ENCODE measurements at places on chromosomes 5 and 9.

GRCh38 chr9:131257266-131258025, 18.9 kb downstream of the FAM78A start:
- no peak for DNase-seq

GRCh38 chr5:115028557-115028956, 141.2 kb downstream of the TRIM36 start:
- DNase-seq, result no peak

- DNase-seq, result no peak
Measured at GRCh38 chr9:137456864-137457405, 2.2 kb downstream of the NSMF start.

DNA sequence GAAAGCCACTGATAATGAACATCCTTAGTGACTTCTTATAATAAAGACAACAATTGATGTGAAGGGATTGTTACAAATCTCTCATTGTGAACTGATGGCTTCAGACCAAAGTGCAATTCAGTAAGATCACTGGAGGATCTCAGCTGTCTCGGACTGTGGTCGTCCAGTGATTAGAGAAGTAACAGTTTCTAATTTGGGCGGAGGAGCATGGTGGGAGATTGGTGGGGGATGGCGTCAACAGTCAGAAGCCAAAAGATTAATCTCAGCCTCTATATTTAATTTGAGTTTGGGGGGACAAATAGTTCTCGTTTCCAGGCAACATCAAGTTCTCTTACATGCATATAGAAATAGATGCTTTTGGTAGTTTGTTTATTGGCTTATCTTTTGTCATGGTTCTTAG, 11.4 kb downstream of the GZMK start:
- no peak for DNase-seq

- no peak for DNase-seq
Measured at GRCh38 chr9:120914396-120914795, 12.2 kb downstream of the TRAF1 start.

DNA sequence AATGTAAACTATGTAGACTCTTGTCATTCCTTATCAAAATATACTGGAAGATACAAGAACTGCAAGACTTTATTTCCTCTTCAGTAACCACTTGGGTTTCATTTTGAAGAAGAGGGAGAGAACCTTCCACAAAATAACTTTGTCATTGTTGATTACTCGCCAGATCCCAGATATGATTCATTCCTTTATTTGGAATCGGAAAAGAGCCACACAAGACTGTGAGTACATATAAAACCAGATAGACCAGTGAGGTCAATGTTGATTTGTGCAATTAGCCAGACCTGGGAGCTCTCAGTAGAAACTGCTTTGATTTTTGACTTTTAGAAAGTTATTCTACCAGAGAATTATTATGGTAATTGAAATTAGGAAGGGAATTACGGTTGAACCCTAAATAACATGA, 146.1 kb downstream of the TMEM167A start:
- DNase-seq, result no peak
